Pericardium fibroblast (primary cell): ENCODE measurements at places on chromosomes 12 and 14. TPM values are rescaled to one million over a fixed set of nuclear protein-coding genes. Genes with fewer than 3 reads are reported as not detected.

PPP4R4 gene
- total RNA-seq, result 0.12 and 0.26 TPM in 2 replicates

CPNE6 gene
- total RNA-seq, result not detected in 2 replicates

TAS2R30 gene
- total RNA-seq, result 0.12 and 0.26 TPM in 2 replicates

TAS2R7 gene
- not detected in 2 replicates for total RNA-seq

TMTC2 gene
- total RNA-seq, result 2.1 and 3.3 TPM in 2 replicates

CEBPE gene
- not detected in 2 replicates for total RNA-seq

PKP2 gene
- 12.9 and 21.1 TPM in 2 replicates for total RNA-seq

KCNA1 gene
- not detected in 2 replicates for total RNA-seq

EFS gene
- total RNA-seq, result 8.6 and 12.9 TPM in 2 replicates

BICDL1 gene
- 0.09 and 0.35 TPM in 2 replicates for total RNA-seq

HOXC12 gene
- total RNA-seq, result not detected in 2 replicates

SLC5A8 gene
- not detected in 2 replicates for total RNA-seq

BEGAIN gene
- 0.09 and 0.35 TPM in 2 replicates for total RNA-seq

CLEC2A gene
- not detected in 2 replicates for total RNA-seq

MSI1 gene
- total RNA-seq, result not detected in 2 replicates

GSG1 gene
- 2.3 and 55.0 TPM in 2 replicates for total RNA-seq

FBLN5 gene
- total RNA-seq, result 169 and 544 TPM in 2 replicates

ANO4 gene
- total RNA-seq, result 4.0 and 4.4 TPM in 2 replicates

NTF3 gene
- total RNA-seq, result 1.5 TPM in 1 of 2 replicates, not detected in the other

AQP6 gene
- total RNA-seq, result not detected in 2 replicates

TMTC1 gene
- 40.9 and 41.4 TPM in 2 replicates for total RNA-seq
